Right renal pelvis (tissue), 4 donors: ENCODE measurements at places on chromosomes 5 and 9. TPM values are rescaled to one million over a fixed set of nuclear protein-coding genes. Genes with fewer than 3 reads are reported as not detected.

Gene NR6A1
- 1.00 TPM for polyA plus RNA-seq

DNA sequence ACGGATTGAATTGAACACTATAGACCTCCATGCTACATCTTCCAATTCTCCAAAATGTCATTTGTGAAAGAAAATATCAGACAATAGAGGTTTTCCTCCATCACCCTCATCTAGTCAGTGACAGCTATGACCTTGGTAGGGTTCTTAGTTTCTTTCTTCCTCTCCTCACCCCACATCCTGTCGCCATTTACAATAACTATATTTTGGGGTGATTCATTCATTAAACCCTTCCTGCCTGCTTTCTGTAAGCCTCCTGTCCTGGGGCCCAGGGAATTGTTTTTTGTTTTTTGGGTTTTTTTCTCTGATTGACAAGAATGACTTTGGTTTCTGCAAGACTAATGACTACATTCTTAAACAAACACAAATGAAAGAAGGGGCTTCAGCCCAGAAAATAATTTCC is 82.6 kb downstream of the PRELID2 start:
- DNase-seq: no peak

- no peak for DNase-seq
Measured at GRCh38 chr5:146867996-146868708, 10.4 kb downstream of the PPP2R2B start.

- DNase-seq: no peak
Measured at GRCh38 chr5:1155191-1156032, 43.5 kb upstream of the SLC12A7 start.

Gene RMRP
- polyA plus RNA-seq: not detected

- DNase-seq: no peak
Measured at GRCh38 chr5:136356747-136357469, 8.4 kb downstream of the TRPC7 start.

DNA sequence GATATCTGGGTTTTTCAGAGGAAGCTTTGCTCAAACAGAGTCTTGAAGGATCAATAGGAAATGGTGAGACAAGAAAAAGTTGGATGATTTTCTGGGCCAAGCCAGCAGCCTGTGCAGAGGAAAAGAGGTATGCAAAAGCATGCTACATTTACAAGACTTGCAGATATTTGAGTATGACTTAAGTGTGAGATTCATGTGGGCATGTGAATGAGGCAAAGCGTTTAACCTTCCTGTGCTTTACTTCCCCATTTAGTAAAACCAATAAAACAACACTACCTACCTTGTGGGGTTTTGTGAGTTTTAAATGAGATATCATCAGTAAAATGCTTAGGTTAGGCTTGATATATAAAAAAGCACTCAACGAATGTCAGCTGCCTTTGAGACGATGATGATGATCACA is 58.1 kb downstream of the PIP5K1B start:
- no peak for DNase-seq

Gene SPAAR
- 1.5 TPM for polyA plus RNA-seq

DNA sequence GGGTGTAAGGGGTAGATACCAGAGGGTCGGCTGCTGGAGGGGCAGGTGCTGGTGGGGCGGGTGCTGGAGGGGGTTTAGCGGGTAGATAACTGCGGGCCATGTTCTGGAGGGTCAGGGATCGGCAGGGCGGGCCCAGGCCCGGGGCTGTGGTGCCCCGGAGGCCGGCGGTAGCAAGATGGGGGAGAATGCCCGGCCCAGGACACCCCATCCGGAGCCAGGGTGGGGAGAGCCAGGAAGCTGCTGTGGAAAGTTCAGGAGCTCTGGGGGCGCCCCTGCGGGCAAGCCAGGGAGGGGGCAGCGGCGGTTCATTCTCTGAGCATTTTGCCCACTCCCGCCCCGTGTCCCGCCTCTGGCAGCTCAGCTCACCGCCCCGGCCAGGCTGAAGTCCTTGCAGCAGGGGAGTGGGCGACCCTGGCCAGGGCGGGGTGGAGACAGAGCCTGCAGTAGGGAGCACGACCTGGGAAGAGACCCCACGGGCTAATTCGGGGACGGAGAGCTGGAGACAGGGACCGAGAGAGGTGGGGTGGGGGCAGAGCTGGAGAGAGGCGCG is 538 bp downstream of the PRRT1B start:
- no peak for DNase-seq

DNA sequence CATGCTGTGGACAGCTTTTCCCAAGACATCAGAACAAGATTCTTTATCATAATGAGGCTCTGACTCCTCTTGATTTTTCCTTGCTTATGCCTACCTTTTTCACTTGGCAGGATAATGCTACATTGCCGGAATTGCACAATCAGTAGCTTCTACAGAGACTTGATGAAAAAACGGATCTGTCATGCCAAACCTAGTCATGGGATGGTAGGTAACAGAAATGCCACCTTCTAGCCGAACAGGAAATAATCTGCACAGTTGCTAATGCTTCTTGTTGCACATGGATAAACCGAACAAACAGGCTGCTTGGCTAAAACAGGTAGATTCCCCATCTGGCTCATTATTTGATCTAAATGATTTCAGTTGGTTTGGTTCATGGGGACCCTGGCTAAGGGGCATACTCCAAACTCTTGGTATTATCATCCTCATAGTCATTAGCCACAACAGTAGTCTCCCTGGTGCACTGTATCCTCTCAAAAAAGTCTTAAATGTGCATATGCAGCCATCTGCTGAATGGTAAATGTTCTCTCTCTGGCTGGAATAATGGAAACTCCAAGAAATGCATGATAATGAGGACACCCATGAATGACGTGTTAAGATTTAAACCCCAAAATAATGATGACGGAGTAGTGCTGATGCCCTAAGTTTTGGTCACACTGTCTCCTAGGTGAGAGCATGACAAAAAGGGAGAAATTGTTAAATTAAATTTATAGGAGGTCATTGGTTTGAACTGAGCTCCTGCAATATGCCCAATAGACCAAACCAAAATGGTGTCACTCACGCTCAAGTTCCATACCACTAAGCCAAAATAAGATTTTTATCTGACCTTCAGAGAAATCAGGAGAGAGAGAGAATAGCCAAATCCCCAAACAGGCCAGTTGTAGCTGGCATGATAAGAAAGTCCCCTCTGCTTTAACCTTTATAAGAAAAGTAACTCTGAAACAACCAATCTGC is 47.0 kb downstream of the RAPGEF1 start:
- no peak for DNase-seq

- no peak for DNase-seq
Measured at GRCh38 chr9:32442433-32442832, 58.0 kb downstream of the ACO1 start.
